ENCODE measurements at places on chromosomes 3 and 15.

GRCh38 chr15:42725331-42725903 is 11.5 kb downstream of the CDAN1 start:
- DNase-seq: no peak

GRCh38 chr3:168988853-168989252 is 674.7 kb downstream of the MECOM start:
- no peak for DNase-seq

GRCh38 chr3:129121016-129121791 is 400 bp downstream of the RAB43 start:
- DNase-seq: no peak

GRCh38 chr3:113532698-113533533 is 561 bp downstream of the SIDT1 start:
- peak; percentile 22 for DNase-seq

DNA sequence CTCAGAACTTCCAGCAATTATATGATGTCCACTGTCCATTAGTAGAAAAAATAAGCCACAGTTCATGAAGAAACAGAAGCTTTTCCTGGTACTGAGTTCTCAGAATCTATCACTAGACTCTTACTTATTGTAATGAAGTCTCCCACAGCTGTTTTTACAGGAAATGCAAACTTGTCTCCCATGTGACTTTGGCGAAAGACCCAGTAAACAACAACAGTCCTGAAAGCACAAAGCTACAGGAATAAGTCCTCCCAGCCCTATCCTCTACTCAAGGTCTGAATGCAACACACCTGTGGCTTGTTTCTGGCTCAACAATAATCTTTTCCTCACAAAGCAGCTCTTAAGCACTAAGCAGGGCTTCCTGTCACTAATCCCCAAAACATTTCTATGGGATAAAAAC is 55.9 kb downstream of the EOMES start:
- DNase-seq: no peak

GRCh38 chr3:57586778-57587177 is 10.4 kb downstream of the ARF4 start:
- DNase-seq: no peak

All from 8988T (cell line).